Stimulated activated CD4-positive, alpha-beta T cell treated with anti-CD3 and anti-CD28 coated beads, Interleukin-4, amount 100 ng/mL, for 4 hours (primary cell): ENCODE measurements at places on chromosomes 5 and 9.

- no peak for DNase-seq
These were observed 701.7 kb downstream of the CETN3 start for GRCh38 chr5:89707891-89708290.

GRCh38 chr5:177474002-177474476 is 605 bp upstream of the DBN1 start:
- no peak for DNase-seq

GRCh38 chr9:83154087-83154736 is 91.3 kb upstream of the RASEF start:
- DNase-seq: no peak

GRCh38 chr5:112202694-112203093 is 216.4 kb downstream of the EPB41L4A start:
- DNase-seq: no peak

DNA sequence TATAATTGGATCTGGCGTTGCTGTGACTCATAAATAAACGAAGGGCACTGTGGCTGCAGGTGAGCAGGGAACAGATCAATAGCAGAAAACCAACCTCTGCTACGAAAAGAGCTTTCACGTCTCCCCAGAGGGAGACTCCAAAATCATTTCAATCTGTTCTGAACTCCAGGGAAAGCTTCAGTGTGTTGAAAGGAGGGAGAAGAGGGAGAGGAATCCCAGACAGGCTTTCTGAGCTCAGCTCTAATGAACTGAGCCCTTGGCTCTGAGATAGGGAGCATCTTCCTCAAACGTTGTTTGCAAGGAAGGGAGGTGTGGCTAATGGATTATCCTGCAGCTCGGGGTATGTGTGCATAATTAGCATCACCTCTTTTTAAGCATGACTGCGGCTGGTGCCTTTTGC is 288.0 kb upstream of the IRX4 start:
- DNase-seq: no peak

GRCh38 chr9:131717719-131718460 is 22.0 kb downstream of the RAPGEF1 start:
- no peak for DNase-seq

DNA sequence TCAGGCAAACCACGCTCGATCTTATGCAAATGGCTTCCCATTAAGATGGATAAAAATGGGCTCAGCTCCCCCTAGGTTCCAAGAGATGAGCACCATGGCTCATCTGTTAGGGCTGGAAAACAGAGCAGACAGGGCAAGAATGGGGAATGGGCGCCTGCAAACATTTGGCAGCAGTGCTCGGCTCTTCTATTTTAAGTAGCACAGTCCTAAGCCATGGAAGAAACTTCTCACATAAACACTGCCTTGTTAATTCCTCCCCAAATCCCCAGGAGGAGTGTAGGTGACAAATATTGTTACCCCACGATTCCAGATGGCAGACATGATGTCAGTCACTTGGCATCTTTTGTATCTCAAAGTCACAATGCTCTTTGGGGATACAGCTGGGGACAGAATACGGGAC is 221.8 kb downstream of the ICE1 start:
- DNase-seq: no peak

- no peak for DNase-seq
These were observed 656.5 kb downstream of the BNC2 start for GRCh38 chr9:16213781-16214515.

DNA sequence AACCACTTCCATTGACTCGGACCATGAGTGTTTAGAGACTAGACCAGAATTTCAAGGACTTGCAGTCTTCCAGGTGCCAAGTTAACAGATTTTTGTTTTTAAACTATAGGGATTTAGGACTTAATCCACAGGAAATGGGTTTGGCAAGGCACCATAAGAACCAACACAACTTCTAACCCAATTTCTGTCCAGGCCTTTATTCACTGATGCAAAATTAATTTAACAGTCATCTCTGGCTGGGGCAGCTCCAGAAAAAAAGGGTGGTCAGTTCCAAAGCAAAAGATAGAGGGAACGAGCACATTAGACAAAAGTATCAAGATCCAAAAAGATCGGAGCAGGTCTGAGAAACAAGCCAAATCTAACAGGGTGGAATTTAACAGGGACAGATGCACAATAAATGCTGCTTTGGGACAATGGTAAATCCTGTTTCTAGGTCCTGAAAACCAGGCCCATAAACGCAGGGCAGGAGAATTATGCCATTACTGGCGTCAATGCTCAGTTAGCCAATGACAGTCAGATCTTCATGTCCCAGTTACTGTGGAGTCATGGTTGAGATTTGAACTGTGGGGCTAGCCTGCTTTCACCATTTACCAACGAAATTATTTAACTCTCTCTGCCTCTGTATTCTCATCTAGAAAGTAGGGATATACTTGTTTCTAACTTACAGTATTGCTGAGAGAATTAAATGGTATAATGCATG is 590.8 kb upstream of the BRINP1 start:
- DNase-seq: no peak

DNA sequence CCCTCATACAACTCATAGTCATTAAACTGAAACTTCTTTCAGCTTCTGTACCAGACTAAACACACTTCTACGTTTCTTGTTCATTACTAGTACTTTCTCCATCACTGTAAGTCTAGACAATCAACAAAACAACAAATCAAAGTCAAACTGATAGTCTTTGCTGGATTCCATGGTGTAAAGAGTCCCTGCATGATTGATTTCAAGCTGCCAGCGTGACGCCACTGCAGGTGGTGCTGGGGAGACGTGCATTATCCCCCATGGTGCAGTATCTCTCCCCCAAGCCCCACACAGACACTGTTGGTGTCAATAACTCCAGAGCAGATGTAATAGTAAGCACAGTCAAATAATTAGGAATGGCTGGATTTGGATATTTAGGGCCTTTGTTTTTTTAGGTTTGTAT is 10.7 kb upstream of the SLC2A8 start:
- no peak for DNase-seq

DNA sequence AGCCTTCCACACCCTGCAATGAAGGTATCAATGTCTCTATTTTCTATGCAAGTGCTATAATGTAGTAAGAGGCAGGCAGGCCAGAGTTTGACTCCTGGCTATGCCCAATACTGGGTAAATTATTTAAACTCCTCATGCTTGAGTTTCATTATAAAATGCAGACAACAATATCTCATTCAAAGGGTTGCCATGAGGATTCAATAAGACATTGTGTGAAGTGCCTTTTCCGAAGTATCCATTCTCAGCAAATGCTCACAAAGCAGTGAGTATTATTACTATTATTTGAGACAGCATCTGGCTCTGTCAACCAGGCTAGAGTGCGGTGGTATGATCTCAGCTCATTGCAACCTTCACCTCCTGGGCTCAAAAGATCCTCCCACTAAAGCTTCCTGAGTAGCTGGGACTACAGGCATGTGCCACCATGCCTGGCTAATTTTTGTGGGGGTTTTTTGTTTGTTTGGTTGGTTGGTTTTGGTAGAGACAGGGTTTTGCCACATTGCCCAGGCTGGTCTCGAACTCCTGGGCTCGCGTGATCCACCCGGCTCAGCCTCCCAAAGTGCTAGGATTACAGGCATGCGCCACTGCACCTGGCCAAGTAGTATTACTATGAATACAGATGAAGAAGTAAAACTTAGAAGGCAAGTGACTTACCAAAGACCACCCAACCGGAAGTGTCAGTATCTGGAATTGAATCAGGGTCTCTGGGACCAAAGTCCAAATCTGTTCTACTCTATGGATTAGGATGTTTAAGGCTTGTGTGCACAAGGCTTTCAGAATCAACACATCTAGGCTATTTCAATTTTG is 18.8 kb downstream of the ADAM19 start:
- no peak for DNase-seq

DNA sequence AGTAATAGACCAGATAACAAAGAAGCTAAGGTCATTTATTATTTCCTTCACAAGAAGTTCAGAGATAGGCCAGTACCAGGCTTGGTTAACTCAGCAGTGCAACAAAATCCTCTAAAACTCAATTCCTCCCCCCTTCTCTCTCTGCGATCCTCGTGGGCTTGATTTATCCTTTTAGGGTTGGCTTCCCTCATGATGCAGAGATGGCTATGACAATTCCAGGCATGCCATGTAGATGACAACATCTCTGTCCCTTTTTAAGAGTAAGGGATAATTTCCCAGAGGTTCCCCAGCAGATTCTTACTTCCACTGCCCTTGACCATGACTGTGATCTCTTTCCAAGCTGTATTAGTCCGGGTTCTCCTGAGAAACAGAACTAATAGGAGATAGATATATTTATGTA is 28.7 kb upstream of the DAP start:
- DNase-seq: no peak

DNA sequence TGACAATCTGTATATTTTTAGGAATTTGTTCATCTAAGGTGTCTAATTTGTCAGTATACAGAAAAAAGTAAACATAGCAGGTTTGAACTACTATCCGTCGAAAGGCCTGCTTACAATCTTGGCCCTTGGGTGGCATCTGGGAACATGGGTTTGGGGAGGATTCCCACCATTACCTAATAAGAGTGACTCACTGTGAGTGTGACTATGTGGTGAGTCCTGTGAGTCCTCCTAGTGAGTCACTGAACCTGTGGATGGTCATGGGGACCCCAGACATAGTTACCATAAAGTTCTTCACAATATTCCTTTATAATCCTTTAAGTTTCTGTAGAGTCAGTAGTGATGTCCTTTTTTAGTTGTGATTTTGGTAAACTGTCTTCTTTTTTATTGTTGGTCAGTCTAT is 37.0 kb downstream of the RNF130 start:
- DNase-seq: no peak

- no peak for DNase-seq
These were observed 8.1 kb upstream of the UNC5A start for GRCh38 chr5:176802116-176802784.

DNA sequence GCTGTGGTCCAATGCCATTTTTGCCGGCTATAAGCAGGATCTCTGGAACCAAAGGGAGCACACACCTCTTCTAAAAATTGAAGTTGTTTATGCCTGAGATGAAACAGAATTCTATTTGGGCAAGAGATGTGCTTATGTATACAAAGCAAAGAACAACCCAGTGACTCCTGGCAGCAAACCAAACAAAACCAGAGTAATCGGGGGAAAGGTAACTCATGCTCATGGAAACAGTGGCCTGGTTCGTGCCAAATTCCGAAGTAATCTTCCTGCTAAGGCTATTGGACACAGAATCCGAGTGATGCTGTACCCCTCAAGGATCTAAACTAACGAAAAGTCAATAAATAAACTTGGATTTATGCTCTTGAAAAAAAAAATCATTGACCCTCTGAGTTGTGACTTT is 178.7 kb downstream of the CEMIP2 start:
- DNase-seq: no peak

- DNase-seq: no peak
These were observed 54.4 kb downstream of the IRX2 start for GRCh38 chr5:2697041-2697440.

DNA sequence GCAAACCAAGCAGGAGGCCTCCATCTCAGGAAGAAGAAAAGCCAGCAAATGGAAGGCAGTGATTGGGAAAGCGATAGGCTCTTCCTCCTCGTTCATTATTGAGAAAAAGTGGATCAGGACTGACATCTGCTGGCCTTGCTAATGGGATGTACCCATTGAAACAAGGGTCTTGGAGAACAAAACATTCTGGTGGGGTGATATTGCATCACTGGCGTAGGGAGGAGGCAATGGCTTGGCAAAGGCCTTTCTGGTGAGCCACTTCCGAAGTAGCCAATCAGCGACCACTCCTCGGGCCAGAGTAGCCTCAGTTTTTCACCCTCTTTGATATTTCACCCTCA is 86.7 kb upstream of the NFIB start:
- DNase-seq: no peak

GRCh38 chr5:137152616-137153015 is 346.5 kb downstream of the SPOCK1 start:
- DNase-seq: no peak

GRCh38 chr9:130948266-130948665 is 9.2 kb upstream of the FIBCD1 start:
- DNase-seq: no peak

DNA sequence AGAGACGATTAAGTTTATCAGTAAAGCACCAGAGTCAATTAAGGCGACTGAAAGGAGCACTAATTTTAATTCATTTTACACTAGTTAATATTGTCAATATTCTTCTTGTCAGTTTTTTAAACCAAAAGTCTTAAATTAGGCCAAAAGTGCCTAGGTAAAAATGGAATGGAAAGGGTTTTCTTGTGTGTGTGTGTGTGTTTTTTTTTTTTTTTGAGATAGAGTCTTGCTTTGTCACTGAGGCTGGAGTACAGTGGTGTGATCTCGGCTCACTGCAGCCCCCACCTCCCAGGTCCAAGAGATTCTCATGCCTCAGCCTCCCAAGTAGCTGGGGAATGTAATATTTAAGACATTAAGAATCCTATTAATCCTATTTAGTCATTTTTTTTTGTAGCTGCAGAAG is 3.1 kb upstream of the APC start:
- DNase-seq: no peak

GRCh38 chr5:43040287-43041098 is at the start of gene ANXA2R:
Gene ANXA2R (minus strand): TSS chr5:43040319. CDS start chr5:43040046, 273 bp downstream.
- DNase-seq: peak; percentile 83

DNA sequence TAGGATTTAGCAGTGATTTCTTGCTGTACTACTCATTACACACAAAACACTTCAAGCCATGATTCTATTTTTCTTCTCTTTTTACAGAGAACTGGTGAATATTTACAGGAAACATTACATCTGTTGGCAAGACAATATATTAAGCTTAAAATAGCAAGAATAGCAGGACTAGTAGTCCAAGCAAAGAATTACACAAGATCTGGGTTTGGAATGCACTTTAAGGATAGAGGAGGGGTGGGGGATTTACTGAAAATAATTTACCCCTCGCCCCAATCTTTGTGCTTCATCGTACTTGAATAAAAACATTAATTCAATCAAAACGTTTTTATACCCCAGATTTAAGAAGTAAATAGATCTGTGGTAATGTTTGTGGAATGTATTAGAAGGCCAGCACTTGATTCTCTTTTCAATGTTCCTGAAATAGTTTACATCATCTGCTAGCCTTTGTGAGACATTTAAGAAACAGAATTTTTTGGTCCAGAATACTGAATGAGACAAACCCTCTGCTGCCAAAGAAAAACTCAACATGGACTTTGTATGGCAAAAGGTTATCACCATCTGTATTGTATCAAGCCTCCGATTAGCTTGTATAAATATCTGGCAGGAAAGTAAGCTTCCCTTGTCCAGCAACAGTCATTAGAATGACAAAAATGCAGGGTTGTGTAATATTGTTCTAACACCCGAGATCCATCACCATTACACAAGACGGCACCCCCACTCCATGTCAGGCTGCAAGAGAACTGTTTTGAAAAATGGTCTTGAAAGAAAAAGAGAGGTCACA is 23.8 kb downstream of the SVEP1 start:
- no peak for DNase-seq

- DNase-seq: no peak
These were observed 103.6 kb downstream of the PIK3R1 start for GRCh38 chr5:68318955-68319705.

GRCh38 chr5:151949701-151950308 is 25.2 kb upstream of the GLRA1 start:
- DNase-seq: no peak

GRCh38 chr5:107404595-107405374 is 266.0 kb downstream of the EFNA5 start:
- no peak for DNase-seq

DNA sequence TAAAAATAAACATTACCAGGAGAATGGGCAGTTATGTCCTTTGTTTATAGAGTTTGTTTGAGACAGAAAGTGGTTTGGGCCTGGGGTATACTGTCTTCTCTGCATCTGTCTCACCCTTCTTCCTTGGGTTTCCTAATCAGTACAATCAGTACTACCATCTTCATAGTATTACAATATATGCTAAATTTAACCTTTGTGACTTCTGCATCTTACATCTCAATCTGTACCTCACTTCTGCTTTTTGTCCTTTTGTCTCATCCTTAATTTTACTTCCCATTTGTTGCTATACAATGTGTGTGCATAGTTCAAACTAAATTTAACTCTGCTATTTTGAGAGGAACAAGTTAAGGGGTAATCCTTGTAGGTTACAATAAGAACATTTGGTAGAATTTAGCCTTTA is 19.6 kb downstream of the FBXO38 start:
- no peak for DNase-seq
